CD4-positive, alpha-beta T cell treated with Interleukin-12 subunit alpha and Interleukin-12 subunit beta, for 1 hour (primary cell): ENCODE measurements at places on chromosomes 12 and 14.
A peak's percentile ranks its signal among the peaks of the same experiment; 100 is the strongest.

DNA sequence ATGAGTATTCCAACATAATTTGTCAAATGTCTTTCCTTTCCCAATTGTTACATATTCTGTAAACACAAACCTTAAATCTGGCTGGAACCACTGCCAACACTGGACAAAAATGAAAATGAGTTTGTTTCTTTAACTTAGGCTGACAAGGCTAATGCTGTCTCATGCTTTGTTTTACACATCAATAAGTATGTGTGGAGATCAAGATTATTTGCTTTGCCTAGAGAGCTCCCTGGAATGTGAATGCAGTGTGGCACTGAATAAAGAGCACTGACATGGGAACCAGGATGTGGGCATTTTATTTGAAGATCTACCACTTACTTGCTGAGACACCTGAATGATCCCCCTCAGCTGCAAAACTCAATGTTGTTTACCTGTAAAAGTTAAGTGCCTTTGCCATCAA, 61.7 kb downstream of the RALGAPA1 start:
- no peak for DNase-seq

DNA sequence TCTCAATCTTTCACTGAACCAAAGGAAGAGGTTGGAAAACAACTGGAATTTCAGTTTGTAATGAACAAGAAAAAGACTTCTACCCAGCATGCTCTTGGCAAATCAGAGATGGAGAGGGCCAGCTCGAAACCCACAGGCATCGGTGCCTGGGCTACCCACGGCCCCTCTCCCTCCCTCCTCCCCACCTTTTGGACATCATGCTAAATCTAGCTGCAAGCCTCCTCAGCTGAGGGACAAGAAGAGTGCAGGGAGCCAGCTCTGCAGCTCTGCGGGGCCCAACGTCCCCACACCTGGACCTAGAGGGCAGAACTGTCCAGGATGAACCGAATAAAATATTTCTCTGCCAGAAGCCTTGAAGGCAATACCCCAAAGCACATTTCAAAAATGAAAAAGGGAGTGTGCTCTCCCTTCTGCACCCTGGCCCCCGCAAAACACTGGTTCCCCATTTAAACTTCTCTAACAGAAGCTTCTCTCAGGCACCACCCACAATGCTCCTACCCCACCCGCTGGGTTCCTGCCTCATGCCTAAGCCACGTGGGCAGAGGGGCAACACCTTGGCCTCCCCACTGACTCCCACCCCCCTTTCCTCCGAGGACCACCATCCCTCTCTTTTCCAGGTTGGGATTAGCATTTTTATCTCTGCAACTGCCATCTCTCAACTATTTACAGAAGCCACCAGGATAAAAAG, 8.2 kb downstream of the CAMKK2 start:
- DNase-seq = no peak

DNA sequence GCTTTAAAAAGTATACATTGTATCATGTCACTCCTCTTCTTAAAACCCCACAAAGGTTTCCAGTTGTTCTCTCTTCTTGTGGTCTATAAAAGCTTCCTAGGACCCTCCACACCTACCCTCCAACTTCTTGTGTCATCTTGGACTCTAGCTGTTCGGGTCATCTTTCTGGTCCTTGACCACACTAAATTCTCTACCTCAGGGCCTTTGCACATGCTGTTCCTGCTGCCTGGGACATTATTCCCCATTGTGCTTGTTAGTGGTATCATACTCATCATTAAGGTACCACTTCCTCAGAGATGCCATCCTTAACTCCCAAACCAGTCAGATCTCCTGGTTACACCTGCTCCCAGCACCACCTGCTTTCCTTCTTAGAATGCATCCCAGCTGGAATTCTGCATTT, 294.0 kb downstream of the KSR2 start:
- DNase-seq = no peak

DNA sequence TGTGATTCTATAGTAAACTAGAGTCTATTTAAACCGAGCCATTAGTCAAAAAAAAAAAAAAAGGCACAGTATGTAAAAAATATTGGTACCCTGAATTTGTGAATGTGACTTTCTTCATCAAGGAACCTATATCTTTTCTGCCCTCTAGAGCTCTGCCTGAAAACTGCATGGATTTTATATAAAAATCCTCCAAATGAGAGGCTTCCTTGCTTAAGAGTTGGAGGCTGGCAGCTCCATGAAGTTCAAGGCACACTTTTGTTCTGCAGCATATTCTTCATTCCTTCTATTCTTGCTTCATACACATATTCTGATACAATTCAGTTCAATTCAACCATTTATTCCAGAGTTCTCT, 23.1 kb upstream of the NKX2-8 start:
- DNase-seq = no peak

GRCh38 chr14:84961637-84962036, 568.3 kb upstream of the FLRT2 start:
- no peak for DNase-seq

DNA sequence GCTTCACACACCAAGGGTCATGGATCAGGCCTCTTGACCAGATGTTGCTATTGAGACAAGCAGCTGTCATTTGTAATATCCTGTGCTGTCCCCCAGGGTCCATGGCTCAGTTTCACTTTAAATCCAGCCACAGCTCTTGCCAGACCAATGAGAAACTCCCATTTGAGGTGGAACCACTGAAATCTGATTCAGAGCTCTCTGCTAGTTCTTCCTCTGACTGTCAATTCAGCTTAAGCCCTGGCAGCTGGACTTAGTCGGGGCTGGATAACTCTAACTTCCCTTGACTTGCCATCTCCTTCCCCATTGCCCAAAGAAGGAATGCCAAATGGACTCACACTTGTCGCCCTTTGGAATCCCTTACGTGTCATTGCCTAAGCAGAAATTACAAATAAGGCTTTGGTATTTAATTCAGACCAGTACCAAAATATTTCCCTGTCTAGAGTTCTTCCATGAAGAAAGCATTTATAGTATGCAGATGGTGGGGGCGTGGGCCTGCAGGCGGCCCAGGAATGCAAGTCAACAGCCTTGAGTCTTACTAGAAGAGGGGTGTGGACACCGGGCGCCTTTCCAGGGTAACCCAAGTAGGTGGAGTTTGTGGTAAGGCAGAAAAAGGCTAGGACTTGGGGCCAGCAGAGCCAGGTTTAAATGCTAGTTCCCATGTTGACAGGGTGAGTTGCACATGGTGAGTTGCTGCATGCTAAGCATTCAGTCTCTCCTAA, 96.9 kb upstream of the TMPO start:
- DNase-seq = no peak

- DNase-seq = no peak
These were observed 9.4 kb downstream of the AHNAK2 start for GRCh38 chr14:104968541-104969401.

GRCh38 chr12:67068204-67068731, 200.9 kb upstream of the CAND1 start:
- no peak for DNase-seq

DNA sequence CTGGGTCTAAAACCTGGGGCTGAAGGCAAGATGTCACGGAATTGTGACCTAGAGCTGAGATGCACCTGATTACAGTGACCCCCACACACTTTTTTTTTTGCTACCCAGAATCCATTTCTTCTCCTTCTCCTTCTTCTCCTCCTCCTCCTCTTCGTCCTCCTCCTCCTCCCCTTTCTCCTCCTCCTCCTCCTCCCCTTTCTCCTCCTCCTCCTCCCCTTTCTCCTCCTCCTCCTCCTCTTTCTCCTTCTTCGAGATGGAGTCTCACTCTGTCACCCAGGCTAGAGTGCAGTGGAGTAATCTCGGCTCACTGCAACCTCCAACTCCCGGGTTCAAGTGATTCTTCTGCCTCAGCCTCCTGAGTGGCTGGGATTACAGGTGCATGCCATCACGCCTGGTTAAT, 19.4 kb upstream of the FLVCR2 start:
- DNase-seq = no peak

DNA sequence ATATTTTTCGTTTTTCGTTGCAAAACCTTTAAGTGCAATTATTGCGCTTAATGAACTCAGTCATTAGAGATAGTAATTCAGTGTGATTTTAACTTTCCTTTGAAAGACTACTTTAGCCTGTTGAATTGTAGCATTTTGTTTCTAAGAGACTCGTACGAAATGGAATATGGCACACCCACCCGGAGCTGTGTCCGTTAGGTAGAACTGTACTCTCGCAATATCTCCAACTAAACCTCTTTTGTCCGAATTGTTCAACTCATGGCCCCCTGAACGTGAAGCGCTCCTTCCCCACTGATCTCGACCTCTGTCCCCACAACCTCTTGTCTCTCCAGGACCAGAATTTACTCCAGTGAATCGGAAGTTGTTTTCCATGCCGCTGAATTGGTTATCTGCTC, 800 bp downstream of the PCNX4 start:
- peak; percentile 20 for DNase-seq
